NCI-H2081 treated with DMSO at 0.1 percent for 48 hours (cell line): ENCODE measurements at places on chromosomes 3 and 15.

DNA sequence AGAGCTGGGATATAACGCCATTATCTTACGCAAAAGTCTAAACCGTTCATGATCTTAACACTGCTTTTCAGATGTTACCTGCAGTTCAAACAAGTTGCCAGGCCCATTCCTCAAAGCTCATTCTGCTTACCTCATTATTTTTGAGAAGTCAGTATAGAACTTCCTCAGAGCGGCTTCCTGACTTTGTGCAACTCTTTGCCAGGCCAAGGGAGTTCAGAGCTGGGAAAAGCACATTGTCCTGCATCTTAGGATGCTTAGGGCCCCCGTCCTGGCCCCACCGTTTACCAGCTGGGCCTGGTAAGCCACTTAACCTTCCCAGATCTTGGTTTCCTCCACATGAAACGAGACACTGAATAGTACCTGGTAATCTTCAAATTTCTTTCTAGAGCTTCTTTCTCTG lies 6.8 kb upstream of the C2CD4B start:
- no peak for DNase-seq

- DNase-seq = no peak
These were observed 228.0 kb downstream of the UACA start for GRCh38 chr15:70535071-70535954.

DNA sequence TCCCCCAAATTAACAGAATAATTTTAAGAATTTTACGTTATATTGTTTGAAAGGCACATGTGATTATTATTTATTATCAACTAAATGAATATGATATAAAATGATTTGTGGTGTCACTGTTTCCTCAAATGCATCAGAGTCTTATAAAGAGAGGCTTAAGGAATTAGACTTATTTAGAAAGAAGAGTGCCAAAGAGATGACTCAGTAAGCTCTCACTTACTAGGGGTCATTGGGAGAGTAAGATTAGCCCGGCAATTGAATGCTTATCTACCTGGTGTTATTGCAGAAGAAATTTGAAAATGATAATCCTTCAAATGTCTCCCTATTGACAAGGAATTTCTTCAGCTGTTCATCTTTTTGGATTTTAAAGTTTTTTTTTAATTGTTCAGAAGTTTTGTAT lies 408.7 kb downstream of the OXSM start:
- no peak for DNase-seq

GRCh38 chr3:33380653-33381052 lies 59.6 kb downstream of the UBP1 start:
- DNase-seq = no peak

DNA sequence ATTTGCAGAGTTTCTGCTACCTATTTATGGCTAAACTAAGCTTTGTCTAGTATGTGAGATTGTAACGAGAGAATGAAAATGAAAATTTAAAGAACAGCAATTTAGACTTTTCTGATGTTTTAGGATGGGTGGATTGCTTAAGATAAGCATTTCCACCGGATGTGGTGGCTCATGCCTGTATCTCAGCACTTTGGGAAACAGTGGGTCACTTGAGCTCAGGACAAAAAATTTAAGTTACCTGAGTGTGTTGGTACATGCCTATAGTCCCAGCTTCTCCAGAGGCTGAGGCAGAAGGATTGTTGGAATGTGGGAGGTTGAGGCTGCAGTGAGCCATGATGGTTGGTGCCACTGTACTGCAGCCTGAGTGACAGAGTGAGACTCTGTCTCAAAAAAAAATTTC lies 3.3 kb downstream of the PPP4R2 start:
- no peak for DNase-seq

DNA sequence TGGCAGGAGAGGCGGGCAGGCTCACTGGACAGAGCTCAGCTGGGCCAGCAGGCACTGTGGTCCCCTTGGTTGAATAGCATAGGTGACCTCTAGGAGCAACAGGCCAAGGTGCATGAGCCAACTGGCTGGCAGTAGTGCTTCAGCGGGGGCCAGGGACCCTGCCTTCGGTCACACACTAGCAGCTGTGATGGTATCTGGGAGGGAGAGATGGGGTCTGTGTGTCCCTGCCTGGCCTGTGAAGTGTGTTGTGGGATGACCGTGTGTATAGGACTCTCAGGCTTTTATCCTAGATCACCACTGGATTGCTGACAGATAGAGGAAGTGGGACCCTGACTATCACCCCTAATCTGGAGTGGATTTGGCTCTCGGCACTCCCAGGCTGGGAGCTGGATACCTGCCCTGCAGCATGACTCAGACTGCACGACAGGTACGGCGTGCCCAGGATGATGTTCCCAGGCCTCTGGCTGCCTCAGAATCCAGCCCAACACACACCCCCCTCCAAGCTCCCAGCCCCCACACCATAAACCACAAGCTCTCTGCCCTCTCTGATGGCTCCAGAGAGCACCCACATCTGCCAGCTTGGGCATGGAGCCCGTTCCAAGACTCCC lies 7.8 kb downstream of the RPS17 start:
- DNase-seq = no peak
